ENCODE measurements at places on chromosomes 6 and 20. TPM values are rescaled to one million over a fixed set of nuclear protein-coding genes. Genes with fewer than 3 reads are reported as not detected.

Gene GGTLC1
- not detected for total RNA-seq

Gene RIPOR3
- 10.1 TPM for total RNA-seq

Gene PRKN
- 22.8 TPM for total RNA-seq

Gene C4A
- total RNA-seq, result 4.5 TPM

DNA sequence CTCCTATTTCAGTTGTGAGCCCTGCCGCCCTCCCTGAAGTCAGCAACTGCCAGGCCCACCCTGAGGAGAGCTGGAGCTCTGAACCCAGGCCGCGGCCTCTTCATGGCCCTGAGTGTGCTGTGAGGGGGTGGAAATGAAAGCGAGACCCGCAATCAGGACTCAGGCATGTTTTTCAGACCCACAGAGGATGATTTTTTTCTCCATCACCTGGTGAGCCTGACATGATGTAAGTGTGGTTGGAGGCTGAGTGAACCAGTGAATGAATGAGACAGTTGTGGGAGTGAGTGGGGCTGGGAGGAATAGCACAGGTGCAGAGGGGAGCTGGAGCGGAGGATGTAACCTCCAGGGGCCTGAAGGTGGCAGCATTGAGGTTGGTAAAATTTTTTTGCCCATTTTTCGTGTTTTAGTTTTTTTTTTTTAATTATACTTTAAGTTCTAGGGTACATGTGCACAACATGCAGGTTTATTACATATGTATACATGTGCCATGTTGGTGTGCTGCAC is 18.3 kb downstream of the RAET1L start:
- no peaks in the 10 kb centered on the region for H3K36me3 ChIP-seq
- no peak for DNase-seq
- peaks cover 19% of the 10 kb centered on the region for H3K4me1 ChIP-seq
- no peak overlapping the region for H3K27ac ChIP-seq

GRCh38 chr6:142118925-142119324 is 13.8 kb upstream of the GJE1 start:
- H3K27me3 ChIP-seq, result no peaks in the 10 kb centered on the region
- H3K4me1 ChIP-seq, result no peaks in the 10 kb centered on the region

DNA sequence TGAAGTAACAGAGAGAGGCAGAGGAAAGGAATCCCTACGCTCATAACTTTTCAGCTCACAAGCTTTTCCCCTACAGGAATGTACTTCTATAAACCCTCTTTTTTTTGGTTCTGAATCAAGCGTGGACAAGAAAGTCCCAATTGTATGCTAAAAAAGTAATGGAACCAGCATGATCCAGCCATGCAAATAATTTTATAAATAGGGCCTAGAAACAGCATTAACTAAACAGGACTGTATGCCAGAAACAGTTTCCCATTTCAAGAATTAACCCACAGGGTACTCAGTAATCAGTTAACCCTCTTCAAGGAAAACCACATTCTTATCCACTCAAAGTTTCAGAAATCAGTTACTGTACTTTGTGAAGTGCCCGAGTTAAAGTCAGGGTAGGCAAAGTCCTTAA is 87.0 kb upstream of the HMGCLL1 start:
- H3K4me1 ChIP-seq, result peaks cover 3% of the 10 kb centered on the region
- no peaks in the 10 kb centered on the region for H3K27me3 ChIP-seq
- no peak for DNase-seq
- H3K36me3 ChIP-seq, result no peaks in the 10 kb centered on the region
- no peak overlapping the region for H3K27ac ChIP-seq

DNA sequence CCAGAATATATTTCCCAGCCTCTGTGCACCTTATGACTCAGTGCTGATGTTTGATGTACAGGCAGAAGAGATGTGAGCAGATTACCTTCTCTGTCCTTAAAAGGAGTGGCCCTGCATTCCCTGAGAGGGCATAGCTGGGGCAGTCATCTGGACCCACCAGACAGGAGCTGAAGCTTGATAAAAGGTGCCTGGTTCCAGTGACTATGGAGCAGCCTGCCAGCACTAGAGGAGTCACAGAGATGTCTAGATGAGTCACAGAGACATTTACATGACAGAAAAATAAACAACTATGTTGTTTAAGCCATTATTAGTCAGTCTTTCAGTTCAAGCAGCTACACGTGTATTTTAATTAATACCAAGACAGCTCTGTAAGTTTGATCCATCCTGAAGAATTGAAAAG is 237.1 kb upstream of the MOCS1 start:
- peaks cover 2% of the 10 kb centered on the region for H3K27me3 ChIP-seq
- no peak for DNase-seq
- no peaks in the 10 kb centered on the region for H3K36me3 ChIP-seq
- no peak overlapping the region for H3K27ac ChIP-seq
- H3K4me3 ChIP-seq, result no peak overlapping the region
- peaks cover 17% of the 10 kb centered on the region for H3K4me1 ChIP-seq

GRCh38 chr20:10474606-10475184 is 39.6 kb downstream of the SLX4IP start:
- H3K27me3 ChIP-seq, result no peaks in the 10 kb centered on the region
- DNase-seq, result no peak
- H3K27ac ChIP-seq, result no peak overlapping the region
- no peak overlapping the region for H3K4me3 ChIP-seq
- no peaks in the 10 kb centered on the region for H3K36me3 ChIP-seq
- H3K4me1 ChIP-seq, result peaks cover 10% of the 10 kb centered on the region

Measured in suprapubic skin (tissue), 4 donors.